AG09309 (cell line): ENCODE measurements at places on chromosomes 13 and 19.

DNA sequence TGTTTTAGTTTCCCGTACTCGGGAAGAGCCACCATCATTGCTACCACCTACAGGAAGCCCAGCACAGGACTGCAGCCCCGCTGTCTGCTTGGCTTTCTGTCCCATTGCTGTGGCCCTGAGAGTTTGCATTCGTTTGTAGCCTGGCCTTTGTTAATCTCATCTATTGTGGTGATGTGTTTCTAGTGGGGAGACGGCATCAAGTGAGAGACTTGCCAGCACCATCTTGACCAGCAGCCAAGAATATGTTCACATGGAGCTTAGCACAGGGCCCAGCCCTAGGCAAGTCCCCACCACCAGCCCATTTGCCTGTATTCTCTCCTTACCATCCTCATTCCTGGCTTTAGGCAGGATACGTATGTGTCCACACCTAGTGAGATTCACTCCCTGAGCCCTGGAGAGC is 17.3 kb upstream of the OVOL3 start:
- DNase-seq = no peak

- no peak for DNase-seq
Measured at GRCh38 chr13:74288361-74288911, 154.2 kb upstream of the KLF12 start.

DNA sequence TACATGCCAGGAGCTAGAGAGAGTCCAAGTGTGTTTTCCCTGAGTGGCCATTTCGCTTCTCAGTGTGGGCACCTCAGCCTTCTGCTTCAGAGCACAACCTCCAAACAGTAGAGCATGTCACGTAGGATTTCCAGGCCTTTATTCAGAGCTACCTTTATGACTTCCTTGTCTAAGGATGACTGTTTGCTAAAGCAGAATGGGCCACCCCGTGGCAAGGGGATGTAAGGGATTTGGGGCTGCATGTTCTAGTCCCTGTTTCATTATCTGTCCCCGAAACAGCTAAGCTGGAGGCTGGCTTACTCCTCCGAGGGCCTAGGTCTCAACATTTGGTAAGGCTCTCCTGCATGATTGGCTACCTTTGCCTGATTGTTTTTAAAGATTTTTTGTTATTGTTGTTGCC is 6.0 kb downstream of the RNASEH2B start:
- no peak for DNase-seq

DNA sequence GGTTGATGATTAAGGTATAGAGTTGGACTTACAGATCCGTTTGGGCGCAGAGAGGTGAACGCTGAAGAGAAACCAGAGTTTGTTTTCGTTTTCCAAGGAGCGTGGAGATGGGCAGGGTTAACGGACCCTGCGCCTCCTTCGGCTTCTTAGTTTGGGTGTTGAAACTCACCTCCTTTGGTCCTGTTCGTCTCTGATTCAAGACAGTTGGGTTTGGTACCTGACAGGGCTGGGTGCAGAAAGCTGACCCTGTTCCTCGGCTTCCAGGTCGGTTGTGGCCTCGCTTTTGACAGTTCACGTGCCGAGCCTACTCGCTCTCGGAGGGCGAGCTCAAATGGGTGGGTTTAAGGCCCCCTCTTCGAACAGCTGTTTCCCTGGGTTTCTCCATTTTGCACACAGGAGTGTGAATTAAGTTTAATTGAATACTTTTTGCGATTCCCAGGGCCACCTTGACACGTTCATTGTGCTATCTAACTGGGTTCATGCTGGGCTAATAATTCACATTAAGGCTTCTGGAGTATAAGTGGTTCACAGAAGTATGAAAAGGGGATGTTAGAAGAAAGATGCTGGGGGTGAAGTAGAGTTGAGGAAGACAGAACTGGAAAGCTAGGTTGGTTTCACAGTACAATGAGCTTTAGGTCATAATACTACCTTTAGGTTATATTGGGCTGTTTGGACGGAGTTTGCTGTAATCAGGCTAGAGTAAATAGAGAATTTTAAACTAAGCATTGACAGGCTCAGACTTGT is 638 bp downstream of the USPL1 start:
- no peak for DNase-seq

- DNase-seq = no peak
Measured at GRCh38 chr19:8826371-8826770, 5.7 kb downstream of the ZNF558 start.

DNA sequence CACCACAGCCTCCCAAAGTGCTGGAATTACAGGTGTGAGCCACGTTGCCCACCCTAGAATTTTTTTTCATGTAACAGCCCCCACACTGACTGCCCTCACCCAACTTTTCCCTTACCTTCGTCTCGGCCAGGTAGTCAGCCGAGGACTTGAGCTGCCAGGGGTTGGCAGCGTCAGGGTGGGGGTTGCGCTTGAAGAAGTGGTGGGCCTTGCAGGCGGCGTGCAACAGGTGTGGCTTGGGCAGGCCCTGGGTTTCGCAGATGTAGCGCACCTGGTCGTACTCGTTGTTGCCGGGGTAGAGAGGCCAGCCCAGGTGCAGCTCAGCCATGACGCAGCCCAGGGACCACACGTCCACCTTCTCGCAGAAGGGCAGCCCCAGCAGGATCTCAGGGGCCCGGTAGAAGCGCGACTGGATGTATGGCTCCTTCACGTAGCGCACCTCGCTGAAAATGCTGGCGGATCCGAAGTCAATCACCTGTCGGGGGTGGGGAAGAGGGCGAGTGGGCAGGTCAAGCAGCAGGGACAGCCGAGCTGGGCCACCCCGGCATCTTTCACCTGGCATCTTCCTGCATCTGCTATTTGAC is 6.2 kb downstream of the HIPK4 start:
- DNase-seq = no peak

DNA sequence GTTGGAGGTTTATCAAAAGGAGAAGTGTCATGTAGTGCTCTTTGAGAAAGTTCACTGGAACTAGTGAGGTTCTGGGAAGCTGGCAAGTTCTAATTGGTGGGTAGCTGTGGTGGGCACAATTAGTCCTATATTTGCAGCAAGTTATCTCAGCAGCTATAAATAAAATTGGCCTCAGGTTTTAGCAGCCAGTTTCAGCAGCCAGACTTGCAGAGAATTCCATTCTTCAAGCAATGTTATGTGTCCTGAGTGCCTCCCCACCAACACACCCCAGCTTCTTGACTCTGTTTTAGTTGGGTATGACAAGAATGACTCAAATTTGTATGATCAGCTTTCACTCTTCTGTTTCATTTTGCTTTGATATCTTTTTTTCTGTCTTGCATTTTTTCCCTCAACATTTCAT is 4.7 kb downstream of the IFT88 start:
- DNase-seq = no peak

DNA sequence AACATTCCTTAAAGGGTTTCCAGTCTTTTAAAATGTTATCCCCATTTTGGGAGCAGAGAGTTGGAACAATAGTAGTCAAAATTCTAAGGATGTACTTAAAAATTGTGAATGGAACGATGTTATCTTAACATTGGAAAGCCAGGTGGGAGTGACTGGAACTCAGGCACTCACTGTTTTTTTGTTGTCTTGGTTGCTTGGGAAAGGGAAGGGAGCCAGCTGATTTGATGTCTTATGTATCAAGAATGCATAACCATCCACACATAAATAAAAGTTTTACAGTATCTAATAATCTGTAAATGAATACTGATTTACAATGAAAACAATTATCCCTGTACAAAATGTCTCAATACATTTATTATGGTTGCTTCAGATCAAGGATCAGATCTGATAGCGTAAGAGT is 88.7 kb downstream of the SLC10A2 start:
- no peak for DNase-seq

GRCh38 chr13:39530916-39531315 is 72.1 kb downstream of the LHFPL6 start:
- DNase-seq = no peak

DNA sequence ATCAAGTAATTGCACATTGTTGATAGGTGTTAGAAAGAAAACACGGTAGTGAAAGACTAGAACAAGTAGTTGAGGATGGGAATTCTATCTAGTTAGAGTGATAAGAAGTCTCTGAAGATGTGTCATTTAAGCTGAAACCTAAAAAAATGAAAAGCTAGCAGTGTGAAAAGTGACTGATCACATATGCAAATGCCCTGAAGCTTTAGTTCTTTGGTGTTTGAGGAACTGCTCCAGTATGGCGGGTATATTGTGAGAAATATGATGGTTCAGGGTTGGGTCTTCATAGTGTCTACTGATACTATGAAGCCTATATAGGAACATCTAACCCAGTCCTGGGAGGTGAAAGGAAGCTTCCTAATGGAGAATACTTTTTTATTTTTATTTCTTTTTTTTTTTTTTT is 45.0 kb downstream of the GPALPP1 start:
- DNase-seq = no peak

- peak; percentile 98 for DNase-seq
Measured at GRCh38 chr19:3450796-3451411, 29.4 kb downstream of the SMIM24 start.

DNA sequence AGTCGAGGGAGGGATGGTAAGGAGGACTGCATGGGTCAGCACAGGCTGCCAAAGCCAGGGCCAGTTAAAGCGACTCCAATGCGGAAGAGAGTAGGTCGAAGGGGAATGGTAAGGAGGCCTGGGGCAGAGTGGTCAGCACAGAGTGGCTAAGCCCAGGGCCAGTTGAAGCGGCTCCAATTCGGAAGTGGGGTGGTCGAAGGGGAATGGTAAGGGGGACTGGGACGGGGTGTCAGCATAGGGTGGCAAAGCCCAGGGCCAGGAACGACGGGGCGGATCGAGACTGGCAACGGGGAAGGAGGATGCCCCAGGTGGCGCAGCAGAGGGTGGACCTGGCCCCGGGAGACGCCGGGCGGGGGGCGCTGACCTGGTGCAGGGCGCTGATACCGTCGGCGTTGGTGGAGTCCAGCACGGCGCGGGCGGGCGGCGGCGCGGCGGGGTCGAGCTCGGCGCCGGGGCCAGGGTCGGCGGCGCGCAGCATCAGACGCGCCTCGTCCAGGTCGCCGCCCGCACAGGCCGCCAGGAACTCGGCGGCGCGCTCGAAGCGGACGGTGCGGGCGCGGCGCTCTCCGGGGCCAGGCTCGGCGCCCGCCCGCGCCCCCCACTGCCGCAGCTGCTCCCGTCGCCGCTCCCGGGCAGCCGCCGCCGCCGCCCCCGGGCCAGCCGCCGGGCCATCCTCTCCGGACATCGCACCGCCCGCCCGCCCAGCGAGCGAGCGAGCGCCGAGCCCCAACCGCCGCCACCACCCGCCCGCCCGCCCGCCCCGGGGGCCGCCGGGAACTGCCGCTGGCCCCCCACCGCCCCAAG is at the start of gene PPP1R12C:
Gene PPP1R12C (minus strand): TSS at position 779 of the 804 bp plus-strand sequence. CDS start 94 bp downstream, at position 685.
- DNase-seq = no peak

GRCh38 chr13:109412283-109412901 is 374.0 kb downstream of the IRS2 start:
- no peak for DNase-seq

DNA sequence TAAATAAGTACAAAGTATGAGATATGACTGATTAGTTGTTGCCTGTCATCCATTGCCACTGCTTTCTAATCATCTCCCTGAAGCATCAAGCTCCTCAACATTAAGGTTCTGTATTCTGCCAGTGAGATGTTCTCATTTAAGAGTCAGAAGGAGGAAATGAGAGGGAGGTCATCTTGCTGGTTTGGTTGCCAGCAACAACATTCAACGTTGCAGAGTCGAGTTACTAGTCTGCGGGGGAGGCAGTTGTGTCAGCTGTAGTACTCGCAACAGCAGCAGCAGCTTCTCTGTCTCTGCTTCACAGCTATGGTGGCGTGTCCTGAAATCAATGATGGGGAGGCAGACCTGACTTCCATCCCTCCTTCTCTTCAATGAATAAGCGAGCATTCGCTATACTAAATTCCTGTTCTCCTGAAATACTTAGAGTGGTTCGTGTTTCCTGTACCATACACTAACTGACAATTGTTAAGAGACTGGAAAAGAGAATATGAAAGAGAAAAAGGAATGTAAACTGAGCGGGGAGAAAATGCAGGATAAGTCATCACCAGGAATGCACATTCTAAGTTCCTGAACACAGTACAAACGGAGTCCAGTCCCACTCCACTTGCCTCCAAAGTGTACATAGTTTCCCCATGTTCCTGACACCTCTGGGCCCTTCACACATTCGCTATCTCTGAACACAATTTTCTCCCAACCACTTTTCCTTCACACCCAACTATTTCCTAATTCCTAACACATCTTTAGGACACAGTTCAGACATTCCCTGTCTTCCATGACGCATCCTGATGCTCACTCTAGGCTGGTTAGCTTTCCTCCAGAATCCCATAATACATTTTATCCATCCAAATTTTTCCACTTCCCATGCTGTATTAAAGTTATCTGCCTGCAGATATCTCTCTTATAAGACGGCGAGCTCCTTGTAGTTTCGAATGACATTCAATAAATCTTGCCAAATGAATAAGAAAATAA is 263.0 kb downstream of the KLF12 start:
- peak; percentile 59 for DNase-seq

- DNase-seq = no peak
Measured at GRCh38 chr13:82070416-82070815, 1729.5 kb upstream of the SPRY2 start.

- no peak for DNase-seq
Measured at GRCh38 chr19:29675650-29676186, 10.5 kb downstream of the PLEKHF1 start.

GRCh38 chr13:35785576-35786303 is 309.3 kb upstream of the MAB21L1 start:
- no peak for DNase-seq

DNA sequence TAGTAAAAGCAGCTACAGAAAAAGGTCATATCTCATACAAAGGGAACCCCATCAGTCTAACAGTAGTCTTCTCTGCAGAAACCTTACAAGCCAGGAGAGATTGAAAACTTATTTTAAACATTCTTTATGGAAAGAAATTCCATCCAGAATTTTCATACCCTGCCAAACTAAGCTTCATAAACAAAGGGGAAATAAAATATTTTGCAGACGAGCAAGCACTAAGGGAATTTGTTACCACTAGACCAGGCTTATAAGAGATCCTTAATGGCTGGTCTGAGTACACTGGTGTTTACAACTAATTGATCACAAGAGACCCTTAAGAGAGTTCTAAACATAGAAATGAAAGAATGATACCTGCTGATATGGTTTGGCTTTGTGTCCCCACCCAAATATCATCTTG is 128.6 kb upstream of the TNFSF11 start:
- DNase-seq = no peak
